ENCODE measurements at places on chromosomes 1 and 21.

GRCh38 chr1:147760481-147761260, at the start of gene GJA5:
TSS of gene GJA5 (minus strand) at chr1:147760602. CDS start at chr1:147759238, 1,364 bp downstream.
- no peak for DNase-seq

DNA sequence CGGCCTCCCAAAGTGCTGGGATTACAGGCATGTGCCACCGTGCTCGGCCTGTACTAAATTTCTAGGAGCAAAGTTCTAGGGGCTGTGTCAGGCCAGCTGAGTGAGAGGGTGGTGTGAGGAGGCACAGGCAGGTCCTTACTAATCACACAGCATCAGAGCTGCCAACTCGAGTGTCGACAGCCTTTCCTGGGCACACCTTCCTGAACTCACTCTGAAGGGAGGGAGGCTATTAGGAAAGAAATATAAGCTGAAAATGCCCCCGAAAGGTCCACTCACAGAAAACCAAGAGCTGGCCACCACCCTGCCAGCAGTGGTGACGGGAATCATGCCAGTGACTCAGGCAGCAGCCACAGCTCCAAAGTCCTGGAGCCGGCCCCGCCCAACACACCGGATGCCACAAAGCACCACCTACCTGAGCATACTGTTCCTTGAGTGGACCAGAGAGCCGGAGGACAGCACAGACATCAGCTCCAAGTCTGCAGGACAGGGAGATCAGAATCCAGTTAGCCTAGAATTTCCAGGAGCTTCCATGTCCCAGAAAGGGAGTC, 4.5 kb downstream of the PMVK start:
- no peak for DNase-seq

DNA sequence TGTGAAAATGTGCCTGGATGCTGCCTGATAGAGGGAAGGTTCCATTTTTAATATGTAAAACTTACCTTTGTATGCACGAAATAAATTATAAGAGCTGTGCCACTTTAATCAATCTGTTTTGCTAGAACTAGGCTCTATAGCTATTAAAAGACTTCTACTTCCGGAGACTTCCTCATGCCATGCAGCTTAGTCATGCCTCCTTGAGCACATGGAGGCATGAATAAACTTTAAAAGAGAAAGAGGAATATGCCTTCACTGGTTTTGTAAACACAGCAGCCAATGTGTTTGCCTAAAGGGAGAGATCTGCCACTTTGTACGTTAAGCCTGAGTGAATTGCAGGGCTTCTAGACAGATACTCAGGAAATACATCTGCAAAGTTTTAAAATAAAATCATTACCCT, 604.6 kb downstream of the LRRIQ3 start:
- no peak for DNase-seq

DNA sequence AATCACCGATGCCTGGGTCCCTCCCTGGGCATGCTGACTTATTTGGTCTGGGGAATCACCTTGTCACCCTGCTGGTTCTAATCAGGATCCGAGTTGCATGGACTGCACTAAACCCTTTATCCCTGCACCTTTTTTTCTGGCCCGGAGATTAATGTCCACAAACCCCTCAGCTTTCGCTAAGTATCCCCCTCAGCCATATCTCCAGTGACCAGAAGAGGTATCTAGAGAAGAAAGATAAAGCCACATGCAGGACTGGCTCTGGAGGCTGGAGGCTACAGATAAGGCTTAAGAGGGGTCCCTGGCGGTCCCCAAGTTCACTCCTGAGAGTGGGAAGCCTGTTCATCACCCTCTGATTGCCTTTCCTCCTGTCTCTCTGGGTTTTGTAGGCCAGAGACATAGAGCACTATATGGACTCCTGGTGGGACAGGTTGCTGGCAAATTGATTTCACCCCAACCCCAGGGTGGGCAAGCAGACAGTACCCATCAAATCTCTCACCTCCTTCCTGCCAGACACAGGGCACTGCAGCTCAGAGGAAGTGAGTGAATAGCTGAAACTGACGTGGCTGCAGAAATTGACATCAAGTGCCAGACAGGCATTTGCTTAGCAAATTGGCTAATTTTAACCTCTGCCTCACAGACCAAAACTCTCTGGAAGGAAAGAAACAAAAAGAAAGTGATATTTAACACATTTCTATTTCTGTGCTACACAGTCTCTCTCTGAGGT, 38.8 kb downstream of the HMGB4 start:
- no peak for DNase-seq

- no peak for DNase-seq
Measured at GRCh38 chr1:165501970-165502348, 41.8 kb upstream of the LRRC52 start.

DNA sequence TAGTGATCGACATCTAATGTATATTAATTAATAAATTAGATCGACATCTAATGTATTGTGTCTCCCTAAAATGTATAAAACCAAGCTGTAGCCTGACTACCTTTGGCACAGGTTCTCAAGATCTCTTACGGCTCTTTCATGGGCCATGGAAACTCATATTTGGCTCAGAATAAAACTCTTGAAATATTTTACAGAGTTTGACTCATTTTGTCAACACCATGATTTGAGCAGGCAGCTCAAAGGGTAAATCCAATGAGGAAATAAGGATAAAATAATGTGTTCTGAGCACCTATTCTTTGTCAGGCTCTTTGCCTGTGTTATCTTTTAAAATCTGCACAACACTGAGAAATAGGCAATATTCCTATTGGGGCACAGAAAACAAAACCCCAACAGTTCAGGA, 223.4 kb upstream of the DUSP10 start:
- no peak for DNase-seq

DNA sequence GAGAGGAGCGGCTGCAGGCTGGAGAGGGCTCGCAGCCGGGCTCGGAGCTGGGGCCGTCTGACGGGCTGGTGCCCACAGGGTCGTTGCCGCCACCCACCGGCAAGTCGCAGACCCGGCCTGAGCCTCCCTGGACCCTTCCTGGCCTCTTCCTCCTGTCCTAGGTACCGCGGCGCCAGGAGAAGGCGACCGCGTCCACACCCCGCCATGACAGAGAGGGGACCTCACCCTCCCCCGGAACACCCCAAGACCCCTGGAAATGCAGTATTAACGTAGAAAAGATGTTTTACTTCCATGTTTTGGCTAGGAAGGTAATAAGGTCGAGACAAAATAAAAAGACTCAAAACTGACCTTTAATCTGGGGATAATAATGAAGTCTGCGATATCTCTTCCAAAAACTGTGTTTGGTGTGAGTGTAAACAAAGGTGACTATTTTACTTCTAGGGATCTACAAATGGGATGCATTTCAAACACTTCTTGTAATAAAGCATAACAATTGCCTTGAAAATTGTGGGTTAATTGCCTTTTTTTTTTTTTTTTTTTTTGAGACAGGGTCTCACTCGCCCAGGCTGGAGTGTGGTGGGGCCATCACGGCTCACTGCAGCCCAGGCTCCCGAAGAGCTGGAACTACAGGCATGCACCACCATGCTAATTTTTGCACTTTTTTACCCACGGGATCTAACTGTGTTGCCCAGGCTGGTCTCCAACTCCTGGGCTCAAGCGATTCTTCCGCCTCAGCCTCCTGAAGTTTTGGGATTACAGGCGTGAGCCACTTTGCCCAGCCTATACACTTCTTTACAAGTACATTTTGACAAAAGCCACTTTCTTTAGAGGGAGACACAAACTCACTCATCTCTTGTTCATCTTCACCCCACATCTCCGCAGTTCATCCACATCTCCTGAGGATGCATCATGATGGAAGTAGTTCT, 838 bp upstream of the RSRP1 start:
- no peak for DNase-seq

DNA sequence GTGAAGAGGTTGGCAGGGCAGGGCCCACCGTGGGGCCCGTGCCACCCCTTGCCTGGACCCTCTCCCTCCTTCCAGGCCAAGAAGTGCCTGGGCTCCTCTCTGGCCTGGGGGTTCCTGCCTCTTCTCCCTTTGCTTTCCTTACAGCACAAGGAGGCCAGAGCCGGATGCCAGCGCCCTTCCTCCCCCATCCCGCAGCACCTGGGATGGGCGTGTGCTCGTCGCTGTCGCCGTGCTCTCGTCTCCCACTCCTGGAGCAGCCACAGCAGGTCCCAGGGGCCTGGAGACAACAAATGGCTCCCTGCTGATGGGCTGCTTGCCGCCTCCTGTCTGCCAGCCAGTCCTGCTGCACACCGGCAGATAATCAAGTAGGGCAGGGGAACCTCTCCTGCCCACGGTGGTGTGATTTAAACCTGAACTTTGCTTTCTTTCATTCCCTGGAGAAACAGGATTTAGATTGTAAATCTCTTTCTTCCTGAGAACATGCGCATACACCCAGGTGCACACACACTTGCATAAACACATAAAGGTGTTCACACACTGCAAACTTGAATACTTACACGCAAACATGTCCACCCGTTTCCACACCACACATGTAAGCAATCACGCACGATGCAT, 50.8 kb upstream of the POU3F1 start:
- no peak for DNase-seq

DNA sequence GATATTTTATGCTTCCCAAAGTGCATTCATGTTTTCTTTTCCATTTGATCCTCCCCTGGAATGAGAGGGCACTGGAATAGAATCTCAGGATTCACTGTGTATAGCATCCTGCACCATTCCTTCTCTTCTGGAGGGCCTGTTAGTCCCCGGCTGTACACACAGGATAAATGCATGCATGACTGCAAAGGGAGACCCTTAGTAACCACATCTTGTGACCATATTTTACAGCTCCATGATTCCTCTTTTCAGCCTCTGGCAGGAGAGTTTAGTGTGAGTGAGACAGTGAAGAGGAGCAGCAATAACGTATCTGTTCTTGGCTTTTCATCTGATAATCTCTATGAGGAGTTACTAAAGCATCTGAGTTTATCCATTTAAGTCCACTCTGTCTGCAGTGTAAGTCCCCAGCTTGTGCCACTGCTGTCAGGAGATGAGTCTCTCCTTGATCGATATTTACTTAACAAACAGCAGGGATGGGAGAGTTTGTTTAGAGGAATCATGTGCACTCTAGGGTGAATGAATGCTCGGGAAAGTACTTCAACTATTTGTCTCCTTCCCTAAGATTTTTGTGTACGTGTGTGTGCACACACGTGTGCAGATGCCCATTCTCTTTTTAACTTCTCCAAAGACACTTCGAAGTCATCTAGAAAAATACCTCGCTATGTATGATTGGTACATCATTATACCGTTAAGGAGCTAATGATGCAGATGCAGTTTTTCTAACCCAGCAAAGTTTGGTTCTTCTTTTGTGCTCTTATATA, 41.1 kb downstream of the PROX1 start:
- DNase-seq, result no peak

- DNase-seq, result no peak
Measured at GRCh38 chr21:29817450-29817849, 122.3 kb downstream of the GRIK1 start.

- DNase-seq, result no peak
Measured at GRCh38 chr1:87202451-87202850, 126.2 kb upstream of the LMO4 start.

GRCh38 chr1:160720356-160721085, 8.9 kb upstream of the CD48 start:
- no peak for DNase-seq

- DNase-seq, result no peak
Measured at GRCh38 chr1:178275553-178275952, 181.6 kb downstream of the RASAL2 start.

- no peak for DNase-seq
Measured at GRCh38 chr1:182279724-182280503, 111.7 kb downstream of the GLUL start.

DNA sequence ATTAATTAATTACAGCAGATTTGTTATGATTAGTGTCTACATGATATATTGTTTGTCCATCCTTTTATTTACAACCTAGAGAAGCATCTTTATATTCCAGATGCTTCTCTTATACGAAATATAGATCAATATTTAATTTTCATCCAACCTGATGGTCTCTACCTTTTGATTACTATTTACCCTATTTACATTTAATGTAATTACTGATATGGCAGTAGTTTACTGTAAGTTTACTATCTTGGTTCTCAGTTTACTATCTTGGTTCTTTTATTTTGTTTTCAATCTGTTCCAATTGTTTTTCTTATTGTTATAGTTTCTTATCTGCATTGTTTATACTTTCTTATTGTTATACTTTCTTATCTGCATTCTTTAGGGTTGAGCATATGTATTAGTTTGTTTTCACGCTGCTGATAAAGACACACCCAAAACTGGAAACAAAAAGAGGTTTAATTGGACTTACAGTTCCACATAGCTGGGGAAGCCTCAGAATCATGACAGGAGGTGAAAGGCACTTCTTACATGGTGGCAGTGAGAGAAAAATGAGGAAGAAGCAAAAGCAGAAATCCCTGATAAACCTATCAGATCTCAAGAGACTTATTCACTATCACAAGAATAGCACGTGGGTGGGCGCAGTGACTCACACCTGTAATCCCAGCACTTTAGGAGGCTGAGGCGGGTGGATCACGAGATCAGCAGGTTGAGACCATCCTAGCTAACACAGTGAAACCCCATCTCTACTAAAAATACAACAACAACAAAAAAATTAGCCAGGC, 28.9 kb downstream of the FAF1 start:
- DNase-seq, result no peak

DNA sequence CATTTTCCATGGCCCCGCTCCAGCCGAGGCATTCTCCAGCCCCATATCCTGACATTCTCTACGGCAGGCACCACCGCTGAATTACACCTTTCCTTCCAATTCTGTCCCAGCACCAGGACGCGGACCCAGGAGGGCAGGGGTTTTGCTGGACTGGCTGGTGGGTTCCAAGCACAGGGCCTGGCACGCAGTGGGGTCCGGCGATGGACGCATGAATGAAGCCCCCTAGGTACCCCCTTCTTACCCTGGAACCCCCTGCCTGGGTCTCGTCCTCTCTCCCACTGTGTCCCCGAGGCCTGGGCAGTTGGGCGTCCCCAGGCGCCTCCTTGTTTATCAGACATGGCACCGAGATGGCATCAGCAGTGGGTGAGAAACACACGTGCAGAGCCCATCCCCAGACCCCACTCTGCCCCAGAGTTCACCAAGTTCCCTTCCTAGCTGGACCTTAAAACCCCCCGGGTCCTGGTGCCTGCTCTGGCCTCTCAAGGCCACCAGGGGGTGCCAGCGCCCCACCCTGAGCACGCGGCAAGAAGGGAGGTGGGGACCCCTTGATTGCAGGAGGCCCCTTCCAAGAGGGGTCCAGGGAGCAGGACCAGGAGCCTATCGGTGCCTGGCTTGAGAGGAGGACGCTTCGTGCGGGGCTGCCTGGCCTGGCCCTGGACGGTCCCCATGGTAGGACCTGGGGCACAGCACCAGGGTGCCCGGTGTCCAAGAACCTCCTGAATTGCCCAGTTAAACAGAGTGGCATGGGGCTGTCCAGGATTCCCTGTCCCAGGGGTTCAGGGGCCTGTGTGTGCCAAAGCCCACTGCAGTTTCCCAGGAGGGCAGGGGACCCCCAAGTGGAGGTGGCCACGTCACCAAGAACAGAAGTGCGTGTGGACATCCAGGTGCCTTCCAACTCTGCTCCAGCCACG, 46.1 kb downstream of the MEGF6 start:
- no peak for DNase-seq

Measured in T-cell (primary cell).